ENCODE measurements at places on chromosomes 1 and 21.

DNA sequence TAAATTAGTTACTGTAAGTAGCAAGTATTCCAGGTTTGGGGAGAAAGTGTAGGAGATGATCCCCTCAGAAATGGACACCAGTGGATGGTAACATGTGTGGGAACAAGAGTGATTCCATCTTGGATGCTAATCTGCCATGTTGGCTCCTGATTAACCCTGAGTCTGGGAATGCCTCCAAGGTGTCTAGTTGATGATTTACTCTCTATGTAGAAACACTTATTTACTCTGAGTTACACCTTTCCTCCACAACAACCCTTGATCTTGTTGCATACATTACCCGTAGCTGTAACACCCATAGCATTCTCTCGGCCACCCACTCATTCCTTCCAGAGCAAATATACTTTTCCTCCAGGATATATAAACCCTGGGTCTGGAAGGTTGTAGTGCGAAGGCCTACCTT, 315.9 kb upstream of the GREM2 start:
- DNase-seq: no peak

GRCh38 chr1:152442765-152443164, 28.7 kb upstream of the CRNN start:
- DNase-seq: no peak

DNA sequence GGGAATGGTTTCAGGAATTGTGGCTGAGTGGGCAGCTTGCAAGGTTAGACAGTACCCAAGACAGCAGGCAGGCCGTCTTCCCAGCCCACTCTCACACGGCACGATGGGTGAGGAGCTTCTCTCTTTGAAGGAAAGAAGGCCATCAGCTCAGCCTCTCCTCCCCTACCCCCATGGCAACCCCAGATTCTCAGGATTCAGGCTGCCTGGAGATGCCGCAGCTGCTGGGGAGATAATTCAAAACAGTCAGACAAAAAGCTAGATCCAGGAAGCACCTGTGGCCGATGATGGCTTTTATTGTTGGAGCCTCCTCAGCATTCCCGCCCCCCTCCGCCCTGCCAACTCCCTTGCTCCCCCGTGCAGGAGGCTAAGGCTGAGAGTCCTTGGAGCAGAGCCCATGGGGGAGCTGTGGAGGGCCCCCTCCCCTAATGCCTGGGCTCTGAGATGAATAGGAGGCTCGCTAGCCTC, 220.5 kb downstream of the TRABD2B start:
- no peak for DNase-seq

GRCh38 chr1:34529935-34530859, 224.7 kb upstream of the GJB5 start:
- no peak for DNase-seq

- DNase-seq: no peak
Measured at GRCh38 chr1:48807554-48808260, 31.0 kb upstream of the BEND5 start.

DNA sequence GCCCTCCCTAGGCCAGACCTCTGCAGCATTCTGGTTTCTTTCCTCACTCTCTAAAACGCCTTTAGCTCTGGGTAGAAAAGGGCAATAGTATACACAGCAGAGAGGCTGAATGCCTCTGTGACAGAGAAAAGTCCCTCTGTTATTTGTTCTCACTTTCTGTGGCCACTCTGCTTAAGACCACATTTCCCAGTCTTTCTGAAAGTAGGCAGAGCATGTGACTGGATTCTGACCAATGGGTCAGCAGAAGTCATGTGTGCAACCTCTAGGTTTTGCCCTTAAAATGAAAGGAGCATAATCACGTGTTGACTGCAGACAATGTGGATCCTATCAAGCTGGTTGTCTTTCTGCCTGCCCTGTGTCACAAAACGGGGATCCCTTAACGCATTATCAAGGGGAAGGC, 79.7 kb upstream of the MARK1 start:
- DNase-seq: no peak

Measured in stimulated activated CD8-positive, alpha-beta memory T cell treated with anti-CD3 and anti-CD28 coated beads, Interleukin-2, amount 100 ng/mL, for 1 hour (primary cell).